Activated T-cell treated with anti-CD3 and anti-CD28 coated beads, Interleukin-2, amount 50 U/mL, for 48 hours (primary cell): ENCODE measurements at places on chromosomes 6 and 20.

DNA sequence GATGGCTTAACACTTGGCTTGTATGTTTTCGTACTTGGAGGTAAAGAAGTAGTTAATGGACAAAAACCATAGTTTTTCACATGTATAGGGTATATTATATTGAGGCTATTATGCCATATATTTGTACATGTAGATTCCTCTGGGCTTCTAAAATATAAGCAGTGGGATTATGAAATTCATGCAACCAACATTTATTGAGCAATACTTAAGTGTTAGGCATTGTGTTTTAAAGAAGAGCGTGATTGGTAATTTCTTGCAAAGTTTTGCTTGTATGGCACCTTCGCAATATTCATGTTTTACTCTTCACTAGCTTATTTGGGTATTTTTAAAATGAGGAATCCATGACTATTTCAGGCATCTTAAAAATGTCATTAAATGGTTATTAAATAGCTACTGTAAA, 2.5 kb downstream of the TULP4 start:
- DNase-seq, result no peak

DNA sequence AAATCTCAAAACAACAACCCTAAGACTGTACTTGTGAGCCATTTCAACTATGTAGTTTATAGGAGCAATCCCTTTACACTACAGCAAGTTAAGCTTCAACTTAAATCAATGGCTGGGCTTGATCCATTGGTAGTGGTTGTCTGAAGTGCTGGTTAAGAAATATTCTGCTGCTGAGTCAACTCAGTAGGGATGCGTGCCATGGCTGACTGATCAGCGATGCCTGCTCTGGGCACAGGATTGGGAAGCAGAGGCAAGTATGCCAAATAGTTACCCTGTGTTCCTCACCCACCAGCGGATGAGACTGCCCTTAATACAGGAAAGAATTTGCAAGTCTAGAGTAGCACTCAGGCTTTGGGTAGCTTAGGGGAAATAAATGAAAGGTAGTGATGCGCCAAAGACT, 41.5 kb downstream of the GCM1 start:
- no peak for DNase-seq

DNA sequence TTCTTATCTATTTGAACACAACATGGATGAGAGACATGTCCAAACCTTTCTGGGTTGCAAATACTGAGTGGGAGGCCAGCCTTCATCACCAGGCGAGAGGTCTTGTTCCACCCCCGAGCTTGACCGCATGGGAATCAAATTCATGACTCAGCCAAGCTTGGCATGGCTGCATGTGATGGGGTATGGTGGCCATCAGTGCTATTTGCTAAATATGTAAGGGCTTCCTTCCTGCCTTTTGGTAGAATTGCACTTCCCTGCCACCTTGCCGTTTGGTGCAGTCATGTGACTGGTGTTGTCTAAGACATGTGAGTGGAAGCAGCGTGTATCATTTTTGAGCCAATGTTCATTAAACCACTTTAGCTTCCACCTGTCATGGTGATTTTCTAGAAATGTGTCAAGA, 508.9 kb upstream of the SULF2 start:
- DNase-seq, result no peak

DNA sequence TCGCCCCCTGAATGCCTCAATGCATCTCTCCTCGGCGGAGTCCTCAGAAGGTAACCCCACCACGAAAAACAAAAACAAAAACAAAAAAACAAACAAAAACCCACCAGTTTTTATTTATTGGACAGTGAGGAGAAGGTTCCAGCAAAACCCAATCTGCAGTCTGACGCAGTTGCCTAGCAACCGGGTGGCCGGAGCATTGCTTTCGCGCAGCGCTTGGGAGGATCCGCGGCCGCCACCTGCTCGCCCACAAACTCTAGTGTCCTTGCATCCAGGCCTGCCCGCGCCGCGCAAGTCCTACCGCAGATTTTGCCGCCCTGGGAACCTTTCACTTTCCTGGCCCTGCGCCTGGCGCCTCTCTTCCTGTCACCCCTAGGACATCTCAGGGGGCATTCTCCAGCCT, 17.6 kb downstream of the TFAP2B start:
- DNase-seq, result no peak

DNA sequence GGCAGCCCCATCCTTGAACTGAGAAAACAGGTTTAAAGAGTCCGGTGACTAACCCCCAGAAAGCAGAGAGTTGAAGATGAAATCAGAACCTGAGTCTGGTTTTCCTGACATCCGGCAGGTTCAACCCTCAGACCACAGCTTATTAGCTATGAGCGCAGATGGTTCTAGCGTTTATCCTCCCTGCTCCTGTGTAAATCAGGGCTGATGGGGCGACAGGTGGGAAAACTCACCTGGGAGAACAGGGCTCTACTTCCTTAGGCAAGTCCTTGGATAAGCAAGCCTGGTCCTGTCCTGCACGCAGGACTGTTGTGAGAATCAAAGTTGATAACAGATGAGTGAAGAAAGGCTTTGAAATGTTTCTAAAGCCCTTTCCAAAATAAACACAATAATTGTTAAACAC, 31.4 kb downstream of the GHRH start:
- DNase-seq, result no peak

GRCh38 chr6:142935553-142936517, 9.1 kb downstream of the HIVEP2 start:
- peak; percentile 52 for DNase-seq

GRCh38 chr6:69866351-69866769, at the start of gene COL19A1:
Gene COL19A1 (plus strand): TSS chr6:69866556. CDS start chr6:69879568, 13,012 bp downstream.
- DNase-seq, result peak; percentile 50

DNA sequence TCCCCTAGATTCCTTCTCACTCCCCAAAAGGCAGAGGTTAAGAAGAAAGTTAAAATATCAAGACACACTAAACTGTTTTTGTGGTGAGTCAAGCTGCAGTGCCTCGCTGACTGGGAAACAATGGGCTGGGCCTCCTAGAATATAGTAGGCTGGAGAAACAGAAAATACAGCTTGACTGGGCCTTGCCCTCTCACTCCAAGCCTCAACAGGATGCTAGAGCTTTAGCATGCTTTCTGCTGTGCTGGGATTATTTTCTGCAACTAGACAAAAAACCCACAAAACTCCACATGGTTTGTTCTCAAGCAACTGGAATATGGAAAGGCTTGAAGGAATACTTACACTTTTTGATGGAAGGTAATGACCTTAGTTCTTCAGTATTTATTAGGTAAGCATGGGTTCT, 27.9 kb downstream of the FOXO3 start:
- DNase-seq, result no peak

DNA sequence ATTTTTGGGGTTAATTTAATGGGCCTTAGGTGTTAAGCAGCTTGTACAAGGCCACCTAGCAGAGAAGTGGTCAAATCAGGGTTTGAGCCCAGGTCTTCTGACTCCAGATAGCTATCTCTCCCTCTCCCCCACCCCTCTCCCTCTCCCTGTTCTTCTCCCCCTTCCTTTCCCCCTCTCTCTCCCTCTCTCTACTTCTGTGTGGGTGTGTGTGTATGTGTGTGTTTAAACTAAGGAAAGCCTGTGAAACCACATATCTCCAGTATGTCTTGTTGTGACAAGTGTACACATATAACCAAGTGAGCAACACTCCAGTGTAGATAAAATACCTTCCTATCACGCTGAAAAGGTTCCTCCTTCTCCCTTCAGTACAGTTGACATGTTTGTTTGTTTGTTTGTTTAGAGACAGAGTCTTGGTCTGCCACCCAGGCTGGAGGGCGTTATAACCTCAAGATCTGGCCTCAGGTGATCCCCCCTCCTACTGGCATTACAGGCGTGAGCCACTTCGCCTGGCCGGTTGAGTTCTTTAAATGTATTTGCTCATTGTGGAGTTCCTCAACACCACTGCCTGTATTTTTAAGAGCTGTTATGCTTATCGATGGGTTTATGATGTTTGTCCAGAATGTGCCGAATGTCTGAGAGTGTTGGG, 140.4 kb downstream of the JARID2 start:
- DNase-seq, result no peak

- DNase-seq, result no peak
These were observed 166.1 kb upstream of the TNFAIP3 start for GRCh38 chr6:137700751-137701477.

DNA sequence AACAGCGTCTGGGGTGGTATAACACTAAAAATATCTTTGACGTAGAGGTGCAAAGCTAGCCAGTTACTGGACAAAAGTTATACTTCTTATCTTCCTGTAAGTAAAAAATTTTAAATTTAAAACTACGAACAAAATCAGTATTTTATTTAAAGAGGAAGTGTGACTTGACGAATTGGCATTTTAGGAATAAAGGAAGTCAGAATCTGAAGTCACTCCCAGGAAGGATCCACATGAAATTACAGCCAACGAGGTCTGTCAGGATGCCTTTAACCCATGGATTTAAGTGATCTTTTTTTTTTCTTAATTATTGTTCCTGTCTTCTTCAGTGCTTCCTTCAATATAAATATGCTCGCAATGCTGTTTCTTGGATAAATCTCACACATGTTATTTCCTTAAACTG, 27.2 kb upstream of the SNX9 start:
- DNase-seq, result no peak

DNA sequence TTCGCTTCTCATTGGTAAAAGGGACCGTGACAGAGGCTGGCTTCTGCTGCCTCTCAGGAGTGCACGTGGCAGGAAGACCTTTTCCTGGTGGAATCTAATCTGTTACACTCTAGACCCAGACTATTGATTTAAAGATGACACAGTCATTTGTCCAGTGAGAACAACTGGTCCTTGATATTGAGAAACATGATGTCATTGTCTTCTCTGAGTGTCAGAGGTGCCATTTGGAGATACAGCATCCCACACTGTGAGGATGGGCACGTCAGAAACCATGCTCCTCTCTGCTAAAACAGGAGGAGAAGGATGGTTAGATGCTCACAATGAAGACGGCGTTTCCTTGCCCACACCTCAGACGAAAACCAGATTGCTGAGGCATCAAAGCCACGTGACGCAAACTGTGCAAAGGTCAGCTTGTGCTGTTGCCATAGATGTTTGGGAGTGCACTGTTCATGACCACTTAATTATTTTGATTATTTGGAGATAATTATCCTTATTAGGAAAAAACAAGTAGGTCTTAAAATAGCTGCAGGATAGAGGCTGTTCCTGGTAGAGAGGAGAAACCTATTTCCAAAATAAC, 169.0 kb downstream of the SMOC2 start:
- DNase-seq, result no peak

DNA sequence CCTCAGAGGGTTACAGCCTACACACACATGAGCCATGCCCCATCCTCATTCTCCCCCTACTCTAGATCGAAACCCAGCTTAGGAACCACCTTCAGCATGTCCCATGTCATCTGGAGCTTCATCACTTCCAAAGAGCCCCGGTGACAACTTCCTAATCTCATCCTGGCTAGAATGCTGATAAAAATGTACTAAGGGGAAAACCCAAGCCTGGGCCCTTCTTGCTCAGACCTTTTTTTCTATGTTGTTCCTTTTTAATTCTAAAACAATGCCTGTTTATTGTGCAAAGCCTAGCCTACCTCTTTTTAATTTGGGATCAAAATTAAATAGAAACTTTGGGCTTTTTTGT, 44.1 kb upstream of the NT5E start:
- DNase-seq, result no peak

DNA sequence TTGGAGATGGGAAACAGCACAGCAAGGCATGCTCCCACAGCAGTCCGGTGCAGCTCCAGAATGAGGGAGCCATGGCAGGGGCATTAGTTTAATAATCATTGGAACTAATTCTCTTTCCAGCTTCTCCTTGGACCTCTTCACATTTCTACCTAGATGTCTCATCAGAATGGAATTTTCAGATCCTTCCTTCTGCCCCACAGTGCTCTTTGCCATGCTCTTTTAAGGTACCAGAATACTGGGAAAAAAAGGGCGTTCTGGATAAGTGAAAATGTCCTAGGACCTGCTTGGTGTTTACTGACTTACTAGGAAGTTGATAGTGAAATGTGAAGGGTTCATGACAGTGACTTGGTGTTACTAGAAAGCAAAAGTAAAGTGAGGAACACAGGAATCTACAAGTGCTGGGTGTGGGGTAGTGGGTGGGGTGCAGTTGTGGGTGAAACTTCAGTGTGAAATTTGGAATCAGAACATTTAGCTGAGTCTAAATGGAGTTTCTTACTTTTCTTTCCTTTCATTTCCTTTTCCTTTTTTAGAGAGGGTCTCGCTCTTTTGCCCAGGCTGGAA, 207.1 kb downstream of the ARID1B start:
- DNase-seq, result no peak

DNA sequence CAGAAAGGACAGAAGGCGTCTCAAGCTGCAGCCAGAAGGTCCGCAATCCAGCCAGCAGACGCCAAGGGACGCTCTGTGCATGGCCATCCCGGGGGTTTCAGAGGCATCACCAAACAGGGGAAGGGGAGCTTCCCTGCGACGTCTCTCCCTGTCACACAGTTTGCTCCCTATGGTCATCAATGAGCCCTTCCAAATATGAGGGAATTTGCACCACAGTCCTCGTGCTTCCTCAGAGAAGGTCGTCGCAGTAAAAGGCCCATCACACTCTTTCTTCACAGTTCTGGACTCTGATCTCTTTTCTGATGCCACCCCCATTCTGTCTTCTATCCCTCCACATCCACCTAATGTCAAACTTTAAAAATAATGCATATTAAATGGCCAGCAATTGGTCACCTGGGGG, 10.2 kb upstream of the FOXC1 start:
- DNase-seq, result no peak

GRCh38 chr20:47922269-47922668, 137.0 kb upstream of the SULF2 start:
- no peak for DNase-seq

DNA sequence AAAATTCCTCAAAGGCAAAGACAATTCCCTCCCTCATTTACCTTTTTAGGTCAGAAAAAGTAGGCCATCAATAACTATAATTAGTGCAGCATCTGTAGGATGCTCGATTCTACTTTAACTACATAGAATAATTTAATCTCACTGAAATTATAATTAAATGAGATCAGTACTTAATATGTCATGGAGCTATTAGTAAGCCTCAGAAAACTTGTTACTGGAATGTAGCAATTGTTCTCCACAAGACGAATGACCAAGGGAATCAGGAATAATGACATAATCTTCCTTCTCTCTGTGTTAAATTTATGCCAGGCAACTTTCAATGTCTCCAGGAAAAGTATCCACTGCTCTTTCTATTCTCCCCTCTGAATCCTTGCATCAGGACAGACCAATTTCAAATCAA, 34.1 kb downstream of the SESN1 start:
- no peak for DNase-seq

- DNase-seq, result no peak
These were observed 17.4 kb downstream of the CST4 start for GRCh38 chr20:23671479-23671878.

DNA sequence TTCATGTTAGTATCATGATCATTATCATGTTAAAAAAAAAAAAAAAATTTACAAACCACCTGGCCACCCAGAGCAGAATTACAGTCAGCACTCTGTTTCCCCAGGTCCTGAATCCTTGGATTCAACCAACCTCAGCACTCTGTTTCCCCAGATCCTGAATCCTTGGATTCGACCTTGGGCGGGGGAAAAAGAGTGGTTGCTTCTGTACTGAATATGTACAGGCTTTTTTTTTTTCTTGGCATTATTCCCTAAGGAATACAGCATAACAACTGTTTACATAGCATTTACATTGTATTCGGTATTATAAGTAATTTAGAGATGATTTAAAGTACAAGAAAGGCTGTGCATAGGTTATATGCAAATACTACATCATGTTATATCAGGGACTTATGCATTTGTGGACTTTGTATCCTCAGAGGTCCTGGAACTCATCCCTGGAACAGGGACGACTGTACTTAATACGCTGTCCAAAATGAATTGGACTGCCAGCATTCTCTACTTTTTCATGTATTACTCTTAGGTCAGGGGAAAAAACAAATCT, 31.2 kb downstream of the GCNT2 start:
- no peak for DNase-seq
